ENCODE measurements at places on chromosomes 7 and 10.

- no peak for DNase-seq
Measured at GRCh38 chr10:92997620-92998019, 63.0 kb upstream of the CYP26C1 start.

DNA sequence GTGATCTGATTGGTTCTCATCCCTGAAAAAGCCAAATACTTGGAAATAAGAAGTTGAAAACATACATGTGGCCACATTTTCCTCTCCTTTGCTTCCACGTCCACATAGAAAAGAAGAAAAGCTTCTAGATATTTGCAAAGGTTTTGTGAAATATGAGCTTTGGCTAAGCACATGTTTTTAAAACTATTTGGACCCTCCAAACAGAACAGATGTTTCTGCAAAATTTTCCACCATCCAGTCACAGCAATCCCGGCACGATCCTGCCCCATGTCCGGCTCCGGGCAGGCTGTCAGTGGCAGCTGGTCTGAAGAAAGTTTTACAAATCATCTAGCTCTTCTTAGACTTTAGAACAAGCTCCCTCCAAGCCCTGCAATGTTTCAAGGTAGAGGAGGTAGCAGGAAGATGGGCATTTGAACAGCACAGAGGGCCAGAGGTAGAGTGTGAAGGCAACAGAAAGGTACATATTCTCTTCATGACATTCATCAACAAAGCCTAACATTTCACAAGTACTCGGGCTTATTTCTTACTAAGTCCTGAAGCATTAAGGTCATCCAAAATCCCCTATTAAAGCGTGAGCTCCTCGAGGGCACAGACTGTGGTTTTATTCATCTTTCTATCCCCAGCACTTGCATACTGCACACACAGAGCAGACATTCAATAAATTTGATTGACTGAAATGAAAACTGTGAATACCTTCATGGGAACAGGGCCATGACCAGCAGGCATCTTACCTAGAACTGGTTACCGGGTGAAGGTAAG, 110.1 kb downstream of the JAZF1 start:
- no peak for DNase-seq

GRCh38 chr7:42453931-42454361, 216.9 kb upstream of the GLI3 start:
- DNase-seq = no peak

- no peak for DNase-seq
Measured at GRCh38 chr10:61128196-61128595, 184.2 kb upstream of the RHOBTB1 start.

DNA sequence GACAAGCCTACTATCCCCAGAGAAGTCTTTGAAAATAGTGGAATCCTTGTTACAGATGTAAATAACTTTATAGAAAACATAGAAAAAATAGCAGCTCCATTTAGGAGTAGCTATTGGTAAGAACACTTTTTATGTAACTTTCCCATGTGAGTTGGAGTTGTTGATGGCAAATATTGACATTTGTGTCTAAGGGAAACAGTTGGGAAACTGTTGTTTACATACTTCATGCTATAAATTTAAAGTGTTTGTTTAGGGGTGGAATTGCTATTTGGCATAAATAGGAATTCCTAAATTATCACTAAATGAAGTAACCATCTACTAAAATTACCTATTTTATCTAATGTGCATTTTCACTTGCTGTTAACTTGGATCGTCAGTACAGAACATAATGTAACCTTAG, 50.7 kb downstream of the GDI2 start:
- DNase-seq = no peak

DNA sequence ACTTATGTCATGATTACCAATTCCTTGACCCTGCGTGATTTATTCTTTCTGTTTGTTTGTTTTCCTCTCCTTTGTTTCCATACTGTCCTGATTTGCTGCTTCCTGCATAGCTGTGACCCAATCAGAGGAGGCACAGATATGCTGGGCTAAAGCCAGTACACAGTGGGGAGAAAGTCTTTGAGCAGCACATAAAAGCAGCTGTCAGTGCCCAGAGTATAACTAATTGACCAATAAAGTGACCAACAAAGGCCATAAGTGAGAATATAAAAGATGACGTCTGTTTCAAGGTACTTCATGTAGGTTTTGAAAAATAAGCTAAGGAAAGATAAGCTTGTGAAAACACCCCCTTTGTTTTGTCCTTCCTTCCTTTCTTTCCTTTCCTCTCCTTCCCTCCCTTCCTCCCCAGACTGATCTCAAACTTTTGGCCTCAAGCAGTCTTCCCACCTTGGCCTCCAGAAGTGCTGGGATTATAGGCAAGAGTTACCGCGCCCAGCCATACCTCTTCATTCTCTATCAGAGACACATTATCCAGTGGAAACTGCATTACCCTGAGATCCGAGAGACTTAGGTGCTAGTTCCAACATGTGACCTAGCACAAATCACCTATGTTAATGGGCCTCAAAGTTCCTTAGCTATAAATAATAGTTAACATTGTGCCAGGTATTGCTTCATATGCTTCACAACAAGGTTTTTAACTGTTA, 17.0 kb downstream of the BCAP29 start:
- DNase-seq = no peak

- DNase-seq = no peak
Measured at GRCh38 chr10:19847321-19847720, 31.1 kb downstream of the PLXDC2 start.

- DNase-seq = no peak
Measured at GRCh38 chr10:43043342-43043772, 33.5 kb upstream of the RET start.

GRCh38 chr10:49177391-49178355, 10.5 kb downstream of the TMEM273 start:
- DNase-seq = no peak

- no peak for DNase-seq
Measured at GRCh38 chr7:134155871-134156270, 28.7 kb downstream of the LRGUK start.

GRCh38 chr7:19224951-19225350, 79.7 kb upstream of the FERD3L start:
- no peak for DNase-seq

DNA sequence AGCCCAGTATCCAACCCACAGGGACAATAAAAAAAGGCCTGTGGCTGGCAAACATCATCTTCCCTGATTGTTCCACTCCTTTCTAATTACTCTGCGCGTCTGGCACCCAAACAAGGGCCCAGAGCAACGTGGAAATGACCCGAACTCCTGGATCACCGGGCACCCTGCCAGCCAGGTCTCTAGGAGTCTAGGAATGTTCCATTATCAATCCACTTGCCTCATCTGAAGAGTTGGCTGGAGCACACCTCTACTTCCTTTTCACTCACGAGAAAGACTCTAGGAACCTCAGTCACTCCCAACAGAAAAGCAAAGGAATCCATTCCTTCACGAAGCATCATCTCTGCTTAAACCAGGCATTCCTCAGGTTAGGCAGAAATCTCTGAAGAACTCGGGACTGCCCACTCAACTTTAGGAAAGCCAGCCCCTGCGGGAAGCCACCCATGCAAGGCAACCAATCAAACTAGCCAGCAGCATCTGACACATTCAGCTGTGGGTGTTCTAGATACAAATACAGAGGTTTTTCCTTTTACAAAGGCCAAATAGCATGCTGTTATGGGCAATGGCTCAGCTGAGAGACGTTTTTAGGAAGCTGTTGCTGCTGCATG, 37.7 kb downstream of the ATXN7L1 start:
- peak; percentile 34 for DNase-seq

DNA sequence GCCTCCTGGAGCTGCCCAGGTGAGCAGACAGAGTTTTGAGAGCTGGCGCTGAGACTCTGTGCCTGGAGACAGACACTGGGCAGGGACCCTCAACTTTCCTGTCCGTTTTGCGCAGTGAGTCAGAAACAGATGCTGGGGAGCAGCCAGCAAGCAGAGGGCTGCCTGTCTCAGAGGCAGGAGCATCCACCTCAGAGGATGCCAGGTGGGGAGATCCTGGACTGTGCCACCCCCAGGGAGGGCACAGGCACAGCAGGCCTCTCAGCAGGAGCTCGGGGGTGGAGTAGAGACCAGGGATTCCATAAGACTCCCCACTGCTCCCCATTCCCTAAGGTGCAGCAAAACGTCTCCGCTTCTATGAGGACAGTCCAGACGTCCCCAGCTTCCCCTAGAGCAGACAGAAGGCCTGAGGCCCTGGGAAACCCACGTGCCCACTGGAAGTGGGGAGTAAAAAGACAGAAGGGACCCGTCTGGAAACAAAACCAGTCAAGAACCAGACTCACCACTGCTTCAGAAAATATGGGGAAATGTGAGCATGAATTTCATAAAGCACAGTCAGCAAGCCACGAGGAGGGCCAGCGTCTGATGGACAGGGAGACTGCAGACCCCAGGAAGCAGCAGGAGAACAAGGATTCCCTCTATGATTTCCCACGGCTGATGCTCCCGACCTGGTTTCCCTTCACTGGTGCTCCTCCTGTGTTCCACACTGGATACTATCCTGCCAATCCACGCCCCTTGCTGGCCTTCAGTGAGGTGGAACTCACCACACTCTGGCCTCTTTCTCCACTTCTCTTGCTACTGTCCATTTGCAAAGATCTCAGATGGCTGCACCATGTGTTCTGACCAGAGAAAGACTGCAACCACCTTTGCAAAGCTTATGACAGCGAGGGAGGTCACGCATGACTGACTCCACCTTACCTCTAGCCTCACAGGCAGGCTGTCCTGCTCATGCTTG, 151.3 kb upstream of the FAM20C start:
- no peak for DNase-seq

- no peak for DNase-seq
Measured at GRCh38 chr7:266851-267840, 22.8 kb upstream of the FOXL3 start.

- no peak for DNase-seq
Measured at GRCh38 chr10:78455811-78456210, 422.1 kb downstream of the RPS24 start.

- no peak for DNase-seq
Measured at GRCh38 chr7:30133736-30134610, 813 bp upstream of the MTURN start.

- no peak for DNase-seq
Measured at GRCh38 chr10:7102557-7103349, 308.1 kb downstream of the SFMBT2 start.

DNA sequence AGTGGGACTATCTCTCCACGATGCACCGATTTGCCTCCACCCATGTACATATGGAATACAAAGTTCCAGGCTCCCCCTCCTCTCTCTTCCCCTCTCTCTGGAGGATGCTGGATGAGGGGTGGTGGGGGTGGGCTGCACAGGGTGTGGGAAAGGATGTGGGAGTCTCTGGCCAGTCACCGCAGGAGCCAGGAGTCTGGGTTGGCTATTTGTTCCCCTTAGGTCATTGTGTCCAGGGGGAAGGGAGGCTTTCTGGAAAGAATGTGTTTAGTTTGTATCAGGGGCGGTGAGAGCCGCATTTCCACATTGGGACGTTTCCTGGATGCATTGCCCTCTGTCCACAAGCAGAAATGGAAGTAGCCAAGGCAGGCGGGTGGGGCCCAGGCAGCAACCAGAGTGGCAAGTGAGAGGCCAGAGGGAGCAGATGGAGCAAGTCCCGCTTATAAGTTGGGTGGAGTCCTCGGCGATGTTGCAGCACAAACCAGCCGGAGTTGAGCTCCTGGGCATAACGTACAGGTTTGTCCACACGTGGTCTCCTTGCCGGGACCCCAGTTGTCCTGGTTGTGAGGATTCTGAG, 63.3 kb downstream of the ZNF777 start:
- no peak for DNase-seq

All from anterior cingulate cortex (tissue), 58 donors.